ENCODE measurements at places on chromosomes 7 and 10.

DNA sequence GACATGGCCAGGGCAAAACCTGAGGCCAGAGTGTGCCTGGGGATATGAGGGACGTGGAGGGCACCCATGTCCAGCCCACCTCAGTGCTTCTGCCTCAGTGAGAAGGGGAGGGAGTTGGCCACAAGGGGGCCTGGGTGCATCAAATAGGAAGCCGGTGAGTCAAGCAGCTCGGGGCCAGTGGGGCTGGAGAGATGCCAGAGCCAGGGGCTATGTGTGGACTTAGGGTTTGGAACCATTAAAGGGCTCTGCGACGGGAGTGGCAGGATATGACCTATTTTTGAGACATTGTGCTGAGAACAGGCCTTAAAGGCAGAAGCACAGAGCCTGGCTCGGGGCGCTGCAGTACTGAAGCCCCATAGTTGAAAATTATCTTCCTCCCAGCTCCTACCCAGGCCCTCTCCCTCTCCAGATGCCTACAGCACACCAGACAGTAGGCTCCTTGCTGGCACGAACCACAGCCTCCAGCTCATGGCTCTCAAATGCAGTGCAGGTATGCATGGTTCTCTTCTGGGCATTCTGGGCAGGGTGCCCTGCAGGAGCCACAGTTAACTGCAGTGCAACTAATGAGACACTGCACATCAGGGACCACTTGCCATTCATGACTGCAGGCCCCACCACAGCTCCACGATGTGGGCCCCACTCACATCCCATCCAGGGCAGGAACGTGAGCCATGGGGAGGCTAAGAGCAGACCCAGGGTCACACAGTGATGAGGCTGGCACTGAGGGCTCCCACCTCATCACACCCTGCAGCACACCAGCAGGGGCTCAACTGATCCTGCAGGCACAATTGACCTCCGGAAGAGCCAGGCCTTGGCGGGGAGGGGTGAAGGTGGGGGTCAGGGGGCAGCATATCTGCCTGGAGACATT lies 7.2 kb upstream of the PGAM2 start:
- DNase-seq, result peak; percentile 63

GRCh38 chr7:93115796-93116195 lies 2.0 kb downstream of the SAMD9 start:
- DNase-seq, result no peak

- DNase-seq, result no peak
Measured at GRCh38 chr10:101123085-101123814, 7.8 kb upstream of the TLX1 start.

GRCh38 chr10:113982296-113982695 lies 61.4 kb upstream of the ADRB1 start:
- DNase-seq, result no peak

- DNase-seq, result no peak
Measured at GRCh38 chr7:573269-573932, 53.8 kb upstream of the PDGFA start.

DNA sequence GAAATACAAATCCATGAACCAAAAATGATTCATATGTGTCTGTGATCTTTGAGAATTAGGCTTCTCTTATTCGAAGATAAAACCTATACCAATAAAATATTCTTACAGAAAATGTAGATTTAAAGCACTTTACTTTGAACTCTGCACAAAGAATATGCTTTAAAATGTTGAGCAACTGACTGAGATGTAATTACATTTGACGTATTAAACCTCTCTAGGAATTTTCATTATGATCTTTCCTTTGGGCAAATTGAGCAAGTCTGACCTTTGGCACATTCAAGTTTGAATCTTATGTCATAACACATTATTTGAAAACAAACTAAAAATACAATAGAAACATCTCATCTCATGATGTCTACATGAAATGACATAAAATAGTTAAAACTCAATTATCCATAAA lies 69.2 kb upstream of the AHR start:
- DNase-seq, result no peak

DNA sequence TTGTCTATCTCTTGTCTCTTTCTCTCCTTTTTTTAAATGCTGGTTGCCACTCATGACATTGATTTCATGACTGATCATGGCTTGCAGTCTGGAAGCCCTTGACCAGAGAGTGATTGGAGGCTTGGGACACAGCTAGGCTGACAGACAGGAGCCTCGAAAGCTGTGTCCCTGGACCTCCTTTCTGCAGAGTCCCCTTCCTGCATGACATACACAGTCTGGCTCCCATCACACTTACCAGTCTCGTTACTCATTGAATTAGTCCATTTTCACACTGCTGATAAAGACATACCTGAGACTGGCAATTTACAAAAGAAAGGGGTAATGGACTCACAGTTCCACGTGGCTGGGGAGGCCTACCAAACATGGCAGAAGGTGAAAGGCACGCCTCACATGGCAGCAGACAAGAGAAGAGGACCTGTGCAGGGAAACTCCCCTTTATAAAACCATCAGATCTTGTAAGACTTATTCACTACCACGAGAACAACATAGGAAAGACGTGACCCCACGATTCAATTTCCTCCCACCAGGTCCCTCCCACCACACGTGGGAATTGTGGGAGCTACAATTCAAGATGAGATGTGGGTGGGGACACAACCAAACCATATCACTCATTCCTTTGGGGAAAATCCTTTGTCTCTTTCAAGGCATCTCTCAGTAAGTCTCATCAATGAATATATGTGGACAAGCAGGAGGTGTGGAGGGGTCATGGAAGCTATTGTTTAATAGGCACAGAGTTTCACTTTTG lies 102.3 kb downstream of the TBXAS1 start:
- no peak for DNase-seq

DNA sequence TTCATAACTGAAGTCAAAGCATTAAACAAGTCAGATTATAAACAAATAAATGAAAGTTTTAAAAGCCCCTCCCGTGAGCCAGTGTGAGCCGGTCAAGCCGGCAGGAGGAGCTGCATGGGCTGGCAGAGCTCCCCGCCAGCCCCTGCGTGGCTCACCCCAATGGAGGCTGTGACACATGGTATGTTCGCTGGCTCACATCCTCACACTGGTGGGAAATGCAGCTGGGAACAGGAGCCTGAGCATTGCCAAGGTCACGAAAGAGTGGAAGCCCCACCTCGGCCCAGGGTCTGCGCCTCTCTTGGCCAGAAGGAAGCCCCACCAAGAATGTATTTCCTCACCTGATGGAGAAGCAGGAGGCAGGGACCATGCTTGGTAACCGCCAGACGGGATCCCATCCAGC lies 261.7 kb upstream of the TCERG1L start:
- DNase-seq, result no peak

DNA sequence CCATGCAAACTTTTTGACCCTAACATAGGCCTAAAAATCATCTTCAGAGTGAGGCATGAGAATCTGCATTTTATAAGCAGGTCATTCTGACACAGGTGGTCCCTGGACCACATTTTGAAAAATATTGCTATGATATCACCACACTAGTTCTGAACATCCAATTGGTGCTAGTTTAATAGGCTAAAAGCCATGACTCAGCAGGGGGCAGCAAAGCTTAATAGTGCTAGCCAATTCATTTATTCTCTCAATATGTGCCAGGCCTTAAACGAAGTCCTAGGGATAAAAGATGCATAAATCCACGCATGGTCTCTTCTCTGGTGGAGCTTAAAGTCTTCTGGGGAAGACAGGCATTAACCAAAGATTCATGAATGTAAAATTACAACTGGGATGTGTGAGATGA lies 10.2 kb upstream of the SLC25A28 start:
- peak; percentile 33 for DNase-seq

GRCh38 chr10:126663328-126663727 lies 7.2 kb downstream of the C10orf90 start:
- DNase-seq, result no peak

DNA sequence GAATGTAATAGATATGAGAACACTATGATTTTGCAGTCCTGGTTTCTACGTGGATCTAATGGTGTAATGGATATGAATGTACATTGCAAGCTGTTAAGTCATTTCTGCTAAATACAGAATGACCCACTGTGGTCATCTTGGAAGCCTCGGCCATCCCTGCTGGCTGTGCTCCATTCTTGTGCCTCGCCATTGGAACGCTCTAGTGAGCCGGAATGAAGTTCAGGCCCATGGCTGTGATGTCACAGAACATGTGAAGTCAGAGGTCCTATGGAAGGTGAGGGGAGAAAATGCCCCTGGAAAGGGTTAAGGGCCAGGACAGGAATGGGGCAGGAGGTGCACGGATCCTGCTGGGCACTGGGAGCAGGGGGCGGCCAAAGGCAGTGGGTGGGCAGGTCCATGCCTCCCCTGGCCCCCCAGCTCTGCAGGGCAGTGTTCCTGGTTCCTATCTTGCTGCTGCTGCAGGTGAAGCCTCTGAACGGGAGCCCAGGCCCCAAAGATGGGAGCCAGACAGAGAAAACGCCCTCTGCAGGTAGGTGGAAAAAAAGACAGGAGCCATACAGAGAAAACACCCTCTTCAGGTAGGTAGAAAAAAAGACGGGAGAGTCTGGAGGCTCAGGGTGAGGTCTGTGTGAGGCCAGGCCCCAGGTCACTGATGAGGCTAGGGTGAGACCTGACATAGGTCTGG lies at the start of gene LLCFC1:
LLCFC1 (plus strand) TSS at position 259 of the 685 bp plus-strand sequence; CDS start at position 397, 138 bp downstream.
- DNase-seq, result no peak

DNA sequence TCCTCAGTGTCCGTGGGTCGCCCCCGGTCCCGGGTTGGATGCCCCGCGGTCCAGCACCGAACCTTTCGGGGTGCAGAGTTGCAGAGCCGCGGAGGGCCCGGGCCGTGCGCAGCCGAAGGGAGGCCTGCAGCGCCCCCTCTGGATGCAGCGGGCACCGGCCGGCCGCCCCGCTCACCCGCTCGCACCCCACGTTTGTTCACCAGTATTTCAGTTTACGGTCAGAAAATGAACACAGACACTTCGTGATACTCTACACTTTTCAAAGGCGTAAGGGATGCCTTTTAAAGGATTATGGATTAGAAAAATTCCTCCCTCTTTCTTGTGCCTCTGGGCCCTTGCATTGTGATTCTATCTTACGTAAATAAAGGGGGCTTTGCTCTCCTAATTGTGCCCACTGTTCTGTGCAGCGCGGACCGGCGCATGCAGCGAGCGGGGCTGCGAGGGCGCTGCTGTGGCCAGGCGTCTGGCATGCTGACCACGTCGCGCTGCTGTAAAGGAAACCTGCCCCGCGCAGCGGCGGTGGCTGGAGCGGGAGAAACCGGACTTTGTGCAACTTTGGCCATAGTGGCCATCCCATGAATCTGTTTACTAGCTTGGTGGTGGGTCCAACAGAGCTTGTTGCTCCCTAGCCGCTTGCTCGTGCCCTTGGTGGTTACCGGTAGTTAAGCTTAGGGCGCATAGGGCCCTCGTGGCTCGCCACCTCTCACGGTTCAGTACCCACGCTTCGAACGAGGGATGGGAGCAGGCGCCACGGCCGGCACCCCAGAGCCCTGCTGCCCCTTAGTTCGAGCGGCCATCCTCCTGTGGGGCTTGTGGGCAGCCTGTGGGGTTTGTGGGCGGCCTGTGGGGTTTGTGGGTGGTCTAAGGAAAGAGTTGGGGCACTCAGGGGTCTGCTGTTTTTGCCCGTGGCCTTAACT lies 739 bp upstream of the MEST start:
- peak; percentile 71 for DNase-seq

DNA sequence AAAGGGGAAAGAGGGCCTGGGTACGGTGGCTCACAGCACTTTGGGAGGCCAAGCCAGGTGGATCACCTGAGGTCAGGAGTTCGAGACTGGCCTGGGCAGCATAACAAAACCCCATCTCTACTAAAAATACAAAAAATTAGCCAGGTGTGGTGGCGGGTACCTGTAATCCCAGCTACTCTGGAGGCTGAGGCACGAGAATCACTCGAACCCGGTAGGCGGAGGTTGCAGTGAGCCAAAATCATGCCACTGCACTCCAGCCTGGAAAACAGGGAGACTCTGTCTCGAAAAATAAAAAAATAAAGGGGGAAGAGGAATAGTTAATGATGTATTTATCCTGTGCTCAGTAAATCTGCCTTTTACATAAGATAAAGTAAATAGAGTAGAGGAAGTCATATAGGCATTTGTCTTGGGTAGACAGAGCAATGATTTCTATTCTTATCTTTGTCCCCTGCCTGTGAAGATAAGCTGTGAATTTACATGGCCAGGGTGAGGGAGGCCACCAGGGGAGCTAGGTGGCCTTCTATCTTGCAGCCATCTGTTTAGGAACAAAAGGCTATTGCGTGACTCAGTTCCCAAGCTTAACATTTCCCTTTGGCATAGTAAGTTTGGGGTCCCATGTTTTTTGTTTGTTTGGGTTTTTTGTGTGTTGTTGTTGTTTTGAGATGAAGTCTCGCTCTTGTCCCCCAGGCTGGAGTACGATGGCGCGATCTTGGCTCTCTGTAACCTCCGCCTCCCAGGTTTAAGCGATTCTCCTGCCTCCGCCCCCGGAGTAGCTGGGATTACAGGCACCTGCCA lies 73.2 kb upstream of the GTF2I start:
- no peak for DNase-seq

DNA sequence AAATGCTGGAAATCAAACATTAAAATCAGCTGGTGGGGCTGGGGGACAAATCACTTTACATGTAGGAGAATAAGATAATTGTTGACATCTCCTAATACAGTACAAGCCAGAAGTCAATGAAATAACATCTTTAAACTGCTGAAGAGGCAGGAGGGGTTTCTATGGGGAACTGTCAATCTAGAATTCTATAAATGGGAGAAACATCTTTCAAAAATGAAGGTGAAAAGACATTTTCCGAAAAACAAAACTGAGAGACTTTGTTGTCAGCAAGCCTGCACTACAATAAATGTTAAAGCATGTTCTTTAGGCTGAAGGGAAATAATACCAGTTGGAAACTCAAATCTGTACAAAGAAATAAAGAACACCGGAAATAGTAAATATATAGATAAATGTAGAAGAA lies 17.3 kb upstream of the MSRB2 start:
- no peak for DNase-seq

- no peak for DNase-seq
Measured at GRCh38 chr7:148306759-148307158, 283.8 kb upstream of the C7orf33 start.

- DNase-seq, result no peak
Measured at GRCh38 chr7:31418928-31419327, 78.4 kb upstream of the NEUROD6 start.

DNA sequence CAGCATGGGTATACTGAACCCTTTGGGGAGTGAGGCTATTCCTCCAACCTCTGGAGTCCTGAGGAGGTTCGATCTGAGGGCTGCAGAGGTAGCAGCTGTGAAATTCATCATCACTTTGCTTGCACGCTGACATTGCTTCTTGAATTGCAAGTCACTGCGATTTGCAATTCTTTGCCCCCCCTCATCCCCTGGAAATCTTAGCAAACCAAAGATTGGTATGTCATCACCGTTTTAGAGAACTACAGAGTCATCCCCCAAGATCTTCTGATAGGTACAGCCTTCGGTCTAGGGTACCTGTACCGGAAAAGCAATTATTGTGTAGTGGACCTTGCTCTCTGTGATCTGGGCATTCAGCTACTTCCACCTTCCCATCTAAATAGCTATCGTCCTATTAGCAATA lies 192.6 kb downstream of the KLF6 start:
- no peak for DNase-seq

- no peak for DNase-seq
Measured at GRCh38 chr10:77226452-77226851, 411.2 kb downstream of the KCNMA1 start.

- DNase-seq, result no peak
Measured at GRCh38 chr7:130218806-130219620, 11.4 kb downstream of the SSMEM1 start.

GRCh38 chr7:149764481-149765398 lies 8.6 kb downstream of the ZNF467 start:
- DNase-seq, result peak; percentile 35
